ENCODE measurements at places on chromosomes 4 and X. TPM values are rescaled to one million over a fixed set of nuclear protein-coding genes. Genes with fewer than 3 reads are reported as not detected.

DNA sequence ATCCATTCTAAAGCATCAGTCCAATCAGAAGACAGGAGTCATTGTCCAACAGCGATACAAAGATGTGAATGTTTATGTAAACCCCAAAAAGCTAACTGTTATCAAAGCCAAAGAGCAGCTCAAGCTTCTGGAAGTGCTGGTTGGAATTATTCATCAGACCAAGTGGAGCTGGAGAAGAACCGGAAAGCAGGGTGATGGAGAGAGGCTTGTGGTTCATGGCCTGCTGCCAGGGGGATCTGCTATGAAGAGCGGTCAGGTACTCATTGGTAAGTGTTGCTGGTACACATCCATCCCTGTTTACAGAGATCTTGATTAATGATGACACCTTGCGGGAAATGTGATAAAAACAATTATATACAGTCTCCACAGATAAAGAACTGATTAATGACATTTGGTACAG is 11.0 kb downstream of the INTU start:
- no peak for DNase-seq

The GABRE gene
- 46.2 TPM for total RNA-seq

DNA sequence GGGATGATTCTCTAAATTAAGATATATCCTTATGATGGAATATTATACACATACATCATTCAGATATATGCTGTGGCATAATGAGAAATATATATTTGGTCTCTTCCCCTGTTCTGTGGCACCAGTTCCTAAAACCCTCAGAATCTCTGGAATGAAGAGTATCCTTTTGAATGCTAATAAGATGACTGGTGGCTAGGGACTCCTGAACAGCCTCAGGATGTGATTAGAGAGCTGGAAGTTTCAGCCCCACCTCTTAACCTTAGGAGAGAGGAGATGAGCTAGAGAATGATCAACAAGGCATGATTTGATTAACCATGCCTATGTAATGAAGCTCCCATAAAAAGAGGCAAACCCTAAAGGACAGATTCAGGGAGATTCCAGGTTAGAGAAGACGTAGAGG is 632.0 kb downstream of the IQCM start:
- no peak for DNase-seq

DNA sequence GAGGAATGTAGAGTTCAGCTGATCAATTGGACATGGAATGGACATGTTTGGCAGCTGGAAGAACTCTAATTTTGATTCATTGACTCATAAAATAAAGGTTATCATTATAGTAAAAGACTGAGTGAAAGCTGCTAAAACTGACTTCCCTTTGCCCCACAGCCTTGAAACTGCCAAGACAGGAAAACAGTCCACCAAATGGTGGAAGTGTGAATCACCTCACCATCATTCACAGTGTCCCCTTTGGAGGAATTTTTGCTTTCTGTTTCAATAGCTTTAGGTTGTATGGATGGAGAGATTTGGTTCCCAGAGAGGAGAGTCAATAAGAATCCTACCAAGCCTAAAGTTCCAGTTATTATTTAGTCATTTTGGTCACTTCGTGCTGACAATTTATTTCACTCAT is 20.8 kb upstream of the FREM3 start:
- no peak for DNase-seq

The PRSS12 gene
- 12.2 TPM for total RNA-seq

The SGCB gene
- 9.3 TPM for total RNA-seq

GRCh38 chrX:39427492-39427891 is 626.2 kb downstream of the MID1IP1 start:
- DNase-seq: no peak

DNA sequence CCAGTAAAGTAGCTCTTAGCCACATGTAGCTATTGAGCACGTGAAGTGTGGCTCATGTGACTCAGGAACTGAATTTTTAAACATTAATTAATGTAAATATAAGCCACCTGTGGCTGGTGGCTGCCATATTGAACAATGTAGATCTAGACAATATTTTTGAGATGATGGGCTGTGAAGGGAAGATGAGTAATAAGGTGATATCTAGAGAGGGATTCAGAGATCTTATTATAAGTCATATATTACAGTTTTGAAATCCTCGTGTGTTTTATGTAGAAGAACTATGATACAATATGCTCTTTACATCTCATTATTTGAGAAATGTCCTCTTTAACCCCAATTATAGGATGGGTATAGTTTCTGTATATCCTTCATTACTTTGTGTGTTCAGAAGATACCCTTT is 5.6 kb downstream of the GAR1 start:
- DNase-seq: no peak

DNA sequence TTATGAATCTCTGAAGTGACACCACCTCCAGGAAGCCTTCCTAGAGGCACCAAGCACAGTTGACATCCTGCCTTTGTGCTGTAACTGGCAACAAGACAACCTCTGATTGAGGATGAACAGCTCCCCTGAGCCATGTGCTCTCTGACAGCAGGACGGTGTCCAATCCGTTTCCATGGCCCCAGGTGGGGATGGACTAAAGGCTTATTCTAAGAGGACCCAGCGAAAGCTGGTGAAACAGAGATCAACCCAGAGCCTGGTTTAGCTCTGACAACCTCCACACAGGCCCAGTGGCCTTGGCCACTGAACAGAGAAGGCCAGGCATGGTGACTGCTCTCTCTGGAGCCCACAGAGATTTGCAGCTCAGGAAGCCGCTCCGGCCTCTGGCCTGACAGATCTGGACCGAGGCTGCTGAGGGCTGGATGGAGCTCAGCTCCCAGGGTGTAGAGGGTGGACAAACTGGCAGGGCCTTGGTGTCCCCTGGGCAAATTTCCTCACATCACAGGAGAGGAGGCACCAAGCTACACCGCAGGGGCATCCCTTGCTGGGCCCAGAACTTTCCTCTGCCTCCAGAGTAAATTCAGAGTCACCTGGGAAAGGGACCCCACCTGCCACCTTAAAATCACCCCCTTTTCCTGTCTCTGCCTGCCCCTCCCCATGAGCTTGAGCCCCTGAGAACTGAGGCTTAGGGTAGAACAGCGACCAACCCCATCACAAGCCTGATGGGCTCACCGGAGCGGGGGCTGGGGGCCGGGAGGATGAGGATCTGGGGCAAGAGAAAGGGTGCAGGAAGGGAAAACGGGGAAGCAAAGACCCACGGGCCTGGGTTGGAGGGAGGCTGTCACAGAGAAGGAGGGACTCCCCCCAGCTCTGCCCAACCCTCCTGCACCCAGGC is 40.2 kb downstream of the HMX1 start:
- DNase-seq: peak; percentile 5

DNA sequence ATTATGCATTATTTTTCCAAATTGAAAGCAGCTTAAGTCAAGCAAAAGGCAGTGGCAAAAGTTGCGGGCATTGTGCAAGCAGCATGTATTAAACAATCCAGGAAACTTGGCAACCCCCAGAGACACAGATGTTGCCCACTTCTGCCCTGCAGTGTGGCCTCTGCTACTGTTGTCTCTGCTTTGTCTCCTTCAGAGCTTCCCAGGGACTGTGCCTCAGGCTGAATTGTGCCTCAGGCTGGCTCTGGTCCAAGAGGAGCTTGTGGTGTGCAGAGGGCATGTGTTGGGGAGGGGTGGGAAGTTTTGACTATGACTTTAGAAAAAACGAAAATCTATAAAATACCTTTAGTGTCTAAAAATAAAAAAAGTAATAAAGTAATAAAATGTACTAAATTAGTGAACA is 201.4 kb downstream of the CCSER1 start:
- peak; percentile 3 for DNase-seq

DNA sequence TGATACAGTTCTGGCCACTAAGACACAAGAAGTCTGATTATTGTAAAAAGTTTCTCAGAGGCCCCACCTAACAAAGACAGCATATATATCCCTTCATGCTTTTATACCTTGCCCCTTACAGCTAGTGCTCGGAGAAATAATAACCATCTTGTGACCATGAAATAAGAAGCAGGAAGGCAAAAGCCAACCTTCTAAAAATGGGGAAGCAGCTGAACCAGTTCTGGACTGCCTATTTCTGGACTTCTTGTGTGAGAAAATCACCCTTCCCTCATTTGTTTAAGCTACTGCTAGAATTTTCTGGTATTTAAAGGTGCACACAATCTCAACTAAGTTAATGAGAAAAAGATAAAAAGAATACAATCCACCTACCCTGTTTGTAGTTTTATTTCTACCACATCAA is 87.5 kb downstream of the CNOT6L start:
- no peak for DNase-seq

DNA sequence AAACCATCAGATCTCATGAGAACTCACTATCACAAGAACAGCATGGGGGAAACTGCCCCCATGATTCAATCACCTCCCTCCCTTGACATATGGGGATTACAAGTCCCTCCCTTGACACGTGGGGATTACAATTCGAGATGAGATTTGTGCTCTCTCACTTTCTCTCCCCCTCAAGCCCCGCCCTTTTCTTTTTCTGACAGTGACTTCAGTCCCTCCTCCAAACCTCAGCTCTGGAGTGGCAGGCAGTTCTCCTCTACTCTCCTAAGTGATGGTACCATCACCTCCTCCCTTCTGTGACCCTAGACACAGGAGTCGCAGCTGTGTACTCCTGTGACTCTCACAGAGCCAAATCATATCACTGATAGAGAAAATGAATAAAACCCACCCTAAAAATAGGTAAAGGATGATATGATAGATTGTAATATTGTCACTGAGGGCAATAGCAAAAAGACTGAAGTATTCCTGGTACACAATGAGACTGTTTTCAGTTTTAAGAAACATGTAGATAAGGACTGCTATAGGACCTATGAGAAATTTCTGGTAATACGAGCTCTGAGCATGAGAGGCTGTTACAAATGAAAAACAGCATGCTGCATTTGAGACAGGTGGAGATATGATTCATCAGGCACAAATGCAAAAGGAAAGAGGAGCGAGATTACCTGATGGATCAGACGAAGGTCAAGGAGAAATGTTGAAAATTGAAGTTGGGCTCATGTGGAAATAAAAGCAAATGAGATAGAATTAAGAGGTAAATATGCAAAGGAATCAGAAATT is 101.2 kb upstream of the CBLL2 start:
- DNase-seq: no peak

- no peak for DNase-seq
Measured at GRCh38 chr4:6969826-6970800, 60.5 kb downstream of the TBC1D14 start.

GRCh38 chrX:152897222-152898131 is at the start of gene ZNF185:
Gene ZNF185 (plus strand): TSS chrX:152898067. CDS start chrX:152914490, 16,423 bp downstream.
- peak; percentile 69 for DNase-seq

- no peak for DNase-seq
Measured at GRCh38 chr4:53004497-53005148, 142.5 kb downstream of the RASL11B start.
